ENCODE measurements at places on chromosomes 5 and 9. TPM values are rescaled to one million over a fixed set of nuclear protein-coding genes. Genes with fewer than 3 reads are reported as not detected.

Gene NR6A1
- 0.36 TPM for total RNA-seq

DNA sequence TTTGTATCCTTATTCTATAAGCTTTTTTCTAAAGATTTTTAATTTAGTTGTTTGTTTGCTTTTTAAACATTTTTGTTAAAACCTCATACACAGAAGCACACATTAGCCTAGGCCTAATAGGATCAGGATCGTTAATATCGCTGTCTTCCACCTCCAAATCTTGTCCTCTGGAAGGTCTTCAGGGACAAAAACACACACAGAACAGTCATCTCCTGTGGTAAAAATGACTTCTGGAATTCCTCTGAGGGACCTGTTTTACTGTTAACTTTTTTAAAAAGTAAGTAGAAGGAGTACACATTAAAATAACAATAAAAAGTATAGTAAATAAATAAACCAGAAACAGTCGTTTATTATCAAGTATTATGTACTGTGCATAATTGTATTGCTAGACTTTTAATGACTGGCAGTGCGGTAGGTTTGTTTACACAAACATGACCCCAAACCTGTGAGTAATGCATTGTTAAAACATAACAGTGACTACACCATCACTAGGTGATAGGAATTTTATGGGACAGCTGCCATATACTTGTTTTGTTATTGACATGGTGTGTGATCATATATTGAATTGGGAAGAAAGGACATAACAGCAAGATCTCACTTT, 109.6 kb downstream of the ZCCHC7 start:
- DNase-seq, result peak; percentile 54

DNA sequence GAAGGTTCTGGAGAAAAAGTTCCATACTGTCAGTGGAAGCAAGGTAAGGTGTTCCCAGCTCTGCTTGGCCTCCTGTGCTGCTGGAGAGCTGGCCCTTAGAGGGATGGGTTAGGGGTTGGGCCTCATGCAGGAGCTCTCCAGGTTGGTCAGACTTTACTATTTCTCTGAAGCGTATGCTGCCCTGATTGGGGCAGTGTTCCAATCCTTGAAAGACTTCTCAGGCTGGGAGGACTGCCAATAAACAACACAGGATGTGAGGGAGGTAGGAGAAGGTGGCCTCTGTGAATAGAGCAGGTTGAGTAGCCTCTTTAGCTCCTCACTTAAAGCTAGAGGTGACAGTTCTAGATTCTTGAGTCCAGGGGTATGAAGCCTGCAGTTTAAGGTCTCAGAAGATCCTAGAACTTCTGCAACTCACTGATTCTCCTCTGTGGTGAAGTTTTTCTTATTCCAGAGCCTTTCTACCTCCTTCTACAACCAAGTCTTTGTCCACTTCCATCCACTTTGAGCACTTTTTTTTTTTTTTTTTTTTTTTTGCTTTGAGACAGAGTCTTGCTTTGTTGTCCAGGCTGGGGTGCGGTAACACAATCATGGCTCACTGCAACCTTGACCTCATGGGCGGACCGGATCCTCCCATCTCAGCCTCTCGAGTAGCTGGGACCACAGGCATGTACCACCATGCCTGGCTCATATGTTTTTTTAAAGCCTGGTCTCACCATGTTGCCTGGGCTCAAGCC, 3.0 kb downstream of the HNRNPAB start:
- DNase-seq, result peak; percentile 67

DNA sequence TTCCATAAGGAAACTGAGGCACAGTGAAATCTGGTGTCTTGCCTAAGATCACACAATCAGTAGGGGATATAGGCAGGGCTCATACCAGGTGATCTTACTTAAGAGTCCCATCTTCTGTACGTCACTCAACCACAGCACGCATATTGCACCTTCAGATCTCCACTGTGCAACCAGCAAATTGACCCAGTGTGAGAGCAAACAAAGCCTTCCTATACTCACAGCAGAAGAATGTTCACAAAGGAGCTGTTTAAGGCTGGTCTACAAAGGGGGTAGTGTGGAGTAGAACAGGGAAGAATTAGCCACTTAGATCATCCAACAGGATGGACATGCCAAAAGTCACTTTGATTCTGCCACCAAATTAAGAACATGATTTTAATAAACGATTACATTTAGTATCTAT, 305.9 kb downstream of the SLIT3 start:
- no peak for DNase-seq

GRCh38 chr5:166166071-166166470, 2125.4 kb upstream of the WWC1 start:
- DNase-seq, result no peak

Gene PCDHGC4
- 1.6 TPM for total RNA-seq

- DNase-seq, result peak; percentile 53
Observed at GRCh38 chr9:92438900-92439526, 14.7 kb upstream of the OMD start.

Gene PJA2
- total RNA-seq, result 112 TPM

Gene FBXW5
- total RNA-seq, result 72.2 TPM

DNA sequence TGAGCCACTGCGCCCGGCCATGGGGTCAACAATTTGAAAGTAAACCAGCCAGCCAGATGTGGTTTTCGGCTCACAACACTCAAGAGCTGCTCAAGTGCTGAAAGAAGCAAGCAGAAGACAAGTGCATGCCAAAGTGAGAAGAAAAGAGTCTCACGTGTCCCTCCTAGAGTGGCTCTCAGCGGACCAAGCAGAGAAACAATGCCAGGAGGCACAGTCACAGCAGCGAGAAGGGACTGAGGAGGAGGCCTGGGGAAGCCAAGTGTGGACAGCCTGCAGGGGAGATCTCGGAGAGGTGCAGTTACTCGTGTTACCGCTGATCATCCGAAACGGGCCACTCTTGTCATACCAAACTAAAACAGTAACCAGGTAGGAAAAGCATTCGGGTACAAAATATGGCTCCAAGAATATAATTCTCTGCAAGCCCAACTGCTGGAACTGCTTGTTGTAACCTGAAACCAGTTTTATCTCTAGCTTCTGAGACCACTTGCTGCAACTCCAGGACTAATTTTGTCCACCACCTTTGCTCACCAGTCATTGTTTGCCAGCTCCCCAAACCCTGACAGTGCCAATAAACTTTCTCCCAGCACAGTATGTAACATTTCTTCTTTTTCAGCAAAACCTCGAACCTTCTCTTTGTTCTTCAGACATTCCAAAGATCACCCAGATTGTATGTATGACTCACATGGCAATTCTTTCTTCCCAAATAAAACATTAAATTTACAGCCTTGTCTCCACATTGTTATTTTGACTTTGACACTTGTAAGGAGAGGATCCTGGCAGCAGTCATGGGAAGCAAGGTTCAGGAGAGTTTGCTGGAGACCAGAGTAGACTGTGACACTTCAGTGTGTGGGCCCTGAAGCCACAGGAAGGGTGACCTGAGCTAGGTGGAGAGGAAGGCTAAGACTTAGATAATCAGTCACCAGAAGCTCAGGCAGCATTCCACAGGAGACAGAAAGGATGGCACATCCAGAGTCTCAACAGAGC, 6.3 kb downstream of the SLC35D2 start:
- peak; percentile 38 for DNase-seq

DNA sequence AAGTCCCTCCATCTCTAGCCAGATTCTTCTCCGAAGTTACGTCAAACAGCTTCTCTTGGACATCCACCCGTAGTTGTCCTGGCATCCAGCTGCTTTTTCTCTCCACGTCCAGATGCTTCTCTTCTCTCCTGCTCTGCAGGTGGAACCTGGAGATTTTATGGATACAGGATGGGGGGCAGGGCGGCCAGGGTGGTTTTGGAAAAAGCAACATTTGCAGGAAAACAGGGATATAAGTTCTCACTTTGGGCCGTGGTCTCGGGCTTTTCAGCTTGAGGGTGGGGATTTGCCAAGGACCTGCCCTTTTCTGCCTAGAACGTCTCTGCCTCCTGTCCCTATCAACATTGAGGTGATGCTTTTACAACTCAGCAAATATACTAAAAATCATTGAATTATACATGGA, 1941.6 kb upstream of the C9orf72 start:
- DNase-seq, result no peak

DNA sequence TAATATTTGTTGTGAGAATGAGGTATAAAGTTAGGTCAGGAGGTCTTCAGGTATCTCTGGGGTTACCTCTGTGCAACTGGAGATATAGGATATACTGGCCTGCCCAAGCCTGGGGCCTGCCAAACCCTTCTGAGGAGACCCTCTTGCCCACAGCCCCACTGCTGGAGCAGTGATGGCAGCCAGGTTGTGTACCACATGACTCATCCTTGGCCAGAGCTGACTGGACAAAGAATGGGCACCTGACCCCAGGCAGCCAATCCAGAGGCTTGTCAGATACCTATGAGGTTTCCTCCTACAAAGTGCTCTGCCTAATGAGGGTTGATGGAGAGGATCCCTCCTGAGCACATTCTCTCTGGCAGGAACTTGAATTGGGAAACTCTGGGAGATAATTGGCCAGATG, 56.1 kb upstream of the TBC1D2 start:
- DNase-seq, result no peak

GRCh38 chr9:38361473-38361850, 31.0 kb upstream of the ALDH1B1 start:
- DNase-seq, result no peak

DNA sequence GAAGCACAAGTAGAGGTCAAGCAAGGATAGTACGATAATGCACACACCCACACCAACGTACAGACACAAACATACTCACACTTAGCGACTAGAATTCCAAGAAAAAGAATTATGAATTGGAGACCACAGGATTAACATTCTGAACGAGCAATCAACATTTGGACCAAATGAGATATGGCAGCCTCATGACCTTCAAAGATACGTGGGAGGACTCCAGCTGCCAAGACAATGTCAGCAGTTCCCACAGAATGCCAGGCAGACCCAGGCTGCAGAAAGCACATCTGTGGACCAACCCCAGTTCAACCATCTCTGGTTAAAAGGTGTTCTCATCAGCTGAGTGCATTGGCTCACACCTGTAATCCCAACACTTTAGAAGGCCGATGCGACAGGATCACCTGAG, 187.6 kb upstream of the GRAMD2B start:
- DNase-seq, result no peak

GRCh38 chr5:177366528-177367322, 9.0 kb downstream of the RGS14 start:
- peak; percentile 68 for DNase-seq

GRCh38 chr5:74177961-74178360, 462.6 kb downstream of the ENC1 start:
- no peak for DNase-seq

DNA sequence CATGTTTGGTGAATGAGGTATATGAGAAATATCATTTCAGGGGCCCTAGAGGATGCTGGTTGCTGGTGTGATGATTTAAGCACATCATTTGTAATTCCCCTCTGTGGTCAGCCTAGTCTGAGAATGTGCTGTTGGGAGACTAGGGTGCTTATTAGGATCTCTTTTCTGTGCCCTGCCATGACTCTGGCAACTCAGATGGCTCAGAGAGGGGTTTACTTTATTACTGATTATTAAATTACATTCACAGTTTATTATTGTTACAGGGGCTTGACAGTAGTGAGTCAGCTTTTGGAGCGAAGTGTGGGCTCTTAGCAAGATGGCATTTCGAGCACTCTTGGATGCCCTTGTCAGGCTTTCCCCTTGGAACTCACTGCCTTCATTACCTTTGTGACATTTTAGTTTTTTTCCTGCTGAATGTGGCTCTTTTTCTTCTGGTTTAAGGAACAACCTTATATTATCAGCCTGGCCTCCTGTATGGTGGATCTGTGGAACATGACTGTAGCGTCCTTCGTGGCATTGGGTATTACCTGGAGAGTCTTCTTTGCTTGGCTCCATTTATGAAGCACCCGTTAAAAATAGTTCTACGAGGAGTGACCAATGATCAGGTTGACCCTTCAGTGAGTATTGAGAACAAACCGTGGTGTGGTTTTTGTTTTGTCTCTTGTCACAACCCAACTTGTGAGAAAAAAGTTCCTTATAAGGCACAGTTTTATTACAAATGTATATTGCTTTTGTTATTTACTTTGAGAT, 33.8 kb downstream of the RCL1 start:
- DNase-seq, result peak; percentile 60

Gene FANCG
- total RNA-seq, result 13.9 TPM

- no peak for DNase-seq
Observed at GRCh38 chr9:117395151-117395650, 19.7 kb downstream of the ASTN2 start.

Data from IMR-90 (cell line).